ENCODE measurements at places on chromosomes 5 and 9.

- no peak overlapping the region for H3K4me3 ChIP-seq
- no peaks in the 10 kb centered on the region for H3K27me3 ChIP-seq
- H3K4me1 ChIP-seq, result no peaks in the 10 kb centered on the region
- H3K36me3 ChIP-seq, result no peaks in the 10 kb centered on the region
Observed at GRCh38 chr9:123312306-123312877, 43.6 kb upstream of the CRB2 start.

DNA sequence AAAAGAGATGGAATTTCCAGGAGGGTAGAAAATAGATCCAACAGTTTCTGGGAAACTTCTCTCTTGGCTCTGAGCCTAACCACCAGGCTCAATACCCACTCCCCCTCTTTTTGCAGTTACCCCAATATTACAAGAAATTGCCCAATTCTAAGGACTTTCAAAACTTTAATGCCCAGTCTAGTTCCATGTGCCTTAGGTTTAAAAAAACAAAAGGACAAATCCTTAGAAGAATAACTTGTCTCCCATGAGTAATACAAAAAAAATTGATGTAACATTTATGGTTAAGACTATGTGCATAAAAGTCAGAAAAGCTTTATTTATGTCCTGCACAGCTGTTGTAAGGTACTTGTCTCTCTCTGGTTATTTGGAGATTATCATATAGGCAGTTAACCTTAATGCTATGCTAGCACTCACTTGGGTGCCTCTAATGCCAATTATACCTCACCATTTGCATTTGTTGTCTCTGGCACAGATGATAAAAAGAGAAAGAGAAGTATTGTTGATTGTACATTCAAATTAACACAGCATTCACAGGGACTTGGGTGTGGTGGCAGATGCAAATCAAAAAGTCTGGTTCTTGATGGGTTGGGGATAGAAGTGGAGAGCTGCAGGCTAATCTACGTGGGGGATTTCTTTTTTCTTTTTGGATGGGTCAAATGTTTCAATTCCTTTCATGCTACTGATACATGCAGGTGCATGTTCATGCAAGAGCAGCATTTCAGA lies 159.4 kb downstream of the PIK3R1 start:
- H3K4me1 ChIP-seq, result peaks cover 4% of the 10 kb centered on the region
- no peak for DNase-seq
- no peak overlapping the region for H3K27ac ChIP-seq
- H3K36me3 ChIP-seq, result no peaks in the 10 kb centered on the region
- no peak overlapping the region for H3K4me3 ChIP-seq
- no peaks in the 10 kb centered on the region for H3K27me3 ChIP-seq

DNA sequence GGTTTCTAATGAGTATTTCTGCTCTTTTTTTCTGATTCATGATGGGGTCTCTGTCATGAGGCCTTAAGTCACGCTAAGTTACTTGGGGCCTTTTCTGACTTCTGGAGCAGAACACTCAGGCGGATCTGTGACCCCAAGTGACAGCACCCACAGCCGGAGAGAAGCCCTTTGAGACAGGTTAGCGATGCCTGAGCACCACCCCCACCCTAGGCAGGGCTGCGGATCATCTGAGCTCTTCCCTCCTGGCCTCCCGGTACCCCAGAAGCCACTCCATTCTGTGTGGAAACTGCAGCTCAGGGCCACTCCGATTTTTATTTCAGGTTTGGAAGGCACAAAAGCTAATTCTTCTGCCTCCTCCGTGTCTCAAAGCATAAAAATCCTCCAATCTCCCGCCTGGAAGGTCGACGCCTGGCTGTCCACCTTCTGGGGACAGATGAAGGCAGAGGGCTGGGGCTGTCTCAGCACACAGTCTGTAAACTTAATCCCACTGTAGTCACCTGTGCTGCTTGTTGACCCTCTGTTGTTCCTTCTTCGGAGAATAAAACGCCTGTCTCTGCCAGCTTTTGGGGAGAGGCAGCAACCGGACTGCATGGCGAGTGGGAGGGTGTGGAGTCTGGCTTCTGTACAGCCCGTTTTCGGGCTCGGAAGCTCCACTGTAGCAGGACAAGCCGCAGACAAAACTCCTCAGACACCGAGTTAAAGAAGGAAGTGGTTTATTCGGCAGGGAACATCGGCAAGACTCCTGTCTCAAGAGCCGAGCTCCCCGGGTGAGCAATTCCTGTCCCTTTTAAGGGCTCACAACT lies 88.8 kb downstream of the SPRY4 start:
- H3K36me3 ChIP-seq, result no peaks in the 10 kb centered on the region
- no peak overlapping the region for H3K4me3 ChIP-seq
- no peaks in the 10 kb centered on the region for H3K27me3 ChIP-seq
- peak overlapping the region; percentile 98 for H3K27ac ChIP-seq
- DNase-seq, result peak; percentile 16

- no peaks in the 10 kb centered on the region for H3K36me3 ChIP-seq
- no peak overlapping the region for H3K4me3 ChIP-seq
- H3K4me1 ChIP-seq, result no peaks in the 10 kb centered on the region
- no peak overlapping the region for H3K27ac ChIP-seq
- no peaks in the 10 kb centered on the region for H3K27me3 ChIP-seq
Observed at GRCh38 chr9:102124465-102124864, 386.0 kb upstream of the GRIN3A start.

- no peak for DNase-seq
- H3K36me3 ChIP-seq, result no peaks in the 10 kb centered on the region
- no peaks in the 10 kb centered on the region for H3K4me1 ChIP-seq
- no peaks in the 10 kb centered on the region for H3K27me3 ChIP-seq
- H3K27ac ChIP-seq, result no peak overlapping the region
Observed at GRCh38 chr9:7454624-7455023, 345.0 kb downstream of the DMAC1 start.

DNA sequence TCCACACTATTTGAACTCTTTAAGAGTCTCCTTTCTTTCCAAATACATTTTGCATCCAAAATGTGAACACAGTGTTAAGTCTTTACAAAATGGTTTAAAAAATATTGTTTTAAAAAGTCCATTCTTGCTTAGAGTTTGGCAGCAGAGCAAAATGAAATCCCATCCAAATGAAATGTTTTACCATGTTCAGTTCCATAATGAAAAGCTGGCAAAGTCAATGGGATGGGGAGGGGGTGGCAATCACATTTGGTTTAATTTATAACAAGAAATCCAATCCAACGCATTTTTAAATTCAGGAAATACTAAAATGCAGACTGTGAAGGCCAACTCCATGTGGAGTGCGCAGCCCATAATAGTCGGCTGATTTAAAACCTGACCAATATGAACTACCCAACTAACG lies 39.4 kb downstream of the MRPL36 start:
- DNase-seq, result no peak
- no peak overlapping the region for H3K27ac ChIP-seq
- H3K27me3 ChIP-seq, result no peaks in the 10 kb centered on the region
- H3K36me3 ChIP-seq, result no peaks in the 10 kb centered on the region
- H3K4me1 ChIP-seq, result no peaks in the 10 kb centered on the region

Data from trophoblast cell (in vitro differentiated cells and primary cell).